ENCODE measurements at places on chromosomes 4 and X. TPM values are rescaled to one million over a fixed set of nuclear protein-coding genes. Genes with fewer than 3 reads are reported as not detected.

GRCh38 chr4:6884341-6884870 is 25.2 kb upstream of the TBC1D14 start:
- H3K36me3 ChIP-seq, result peaks cover 9% of the 10 kb centered on the region
- no peak overlapping the region for H3K4me3 ChIP-seq
- H3K27me3 ChIP-seq, result no peaks in the 10 kb centered on the region
- H3K4me1 ChIP-seq, result no peaks in the 10 kb centered on the region
- no peak for DNase-seq

The PPP4R3C gene
- not detected for total RNA-seq

DNA sequence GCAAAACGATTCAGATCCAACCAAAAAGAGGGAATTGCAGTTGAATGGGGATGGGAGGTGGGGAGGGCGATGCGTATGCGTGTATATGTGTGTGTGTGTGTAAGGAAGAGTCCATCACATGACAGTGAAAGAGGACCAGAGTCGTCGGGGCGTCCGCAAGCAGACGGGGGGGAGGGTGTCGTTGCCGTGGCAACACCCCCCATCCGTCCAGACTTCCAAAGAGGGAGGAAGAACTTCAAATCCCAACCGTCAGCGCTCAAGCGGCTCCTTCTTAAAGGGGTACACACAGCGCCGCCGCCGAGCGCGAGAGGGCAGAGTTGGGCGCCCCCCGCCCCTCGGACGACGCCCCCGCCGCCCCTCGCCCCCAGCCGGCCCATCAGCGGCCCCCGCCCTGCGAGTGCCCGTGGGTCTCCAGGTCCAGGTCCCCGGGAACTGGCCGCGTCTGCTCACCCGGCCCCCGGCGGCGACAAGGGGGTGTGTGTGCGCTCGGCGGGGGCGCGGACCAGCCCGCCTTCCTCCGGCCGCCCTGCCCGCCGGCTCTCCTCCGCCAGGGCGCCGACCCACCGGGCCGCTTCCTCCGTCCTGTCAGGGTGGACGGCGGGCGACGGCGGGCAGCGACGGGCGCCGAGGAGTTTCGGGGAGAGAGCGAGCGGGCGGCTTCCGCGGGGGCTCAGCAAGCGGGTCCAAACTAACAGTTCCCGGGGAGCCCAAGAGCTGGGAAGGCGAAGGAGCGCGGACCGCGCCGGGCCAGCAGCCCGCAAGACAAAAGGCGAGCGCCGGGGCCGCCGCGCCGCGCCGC is 685 bp downstream of the LCORL start:
- no peaks in the 10 kb centered on the region for H3K36me3 ChIP-seq
- peak; percentile 8 for DNase-seq
- H3K27me3 ChIP-seq, result no peaks in the 10 kb centered on the region
- peak overlapping the region; percentile 95 for H3K4me3 ChIP-seq
- peak overlapping the region; percentile 97 for H3K27ac ChIP-seq

DNA sequence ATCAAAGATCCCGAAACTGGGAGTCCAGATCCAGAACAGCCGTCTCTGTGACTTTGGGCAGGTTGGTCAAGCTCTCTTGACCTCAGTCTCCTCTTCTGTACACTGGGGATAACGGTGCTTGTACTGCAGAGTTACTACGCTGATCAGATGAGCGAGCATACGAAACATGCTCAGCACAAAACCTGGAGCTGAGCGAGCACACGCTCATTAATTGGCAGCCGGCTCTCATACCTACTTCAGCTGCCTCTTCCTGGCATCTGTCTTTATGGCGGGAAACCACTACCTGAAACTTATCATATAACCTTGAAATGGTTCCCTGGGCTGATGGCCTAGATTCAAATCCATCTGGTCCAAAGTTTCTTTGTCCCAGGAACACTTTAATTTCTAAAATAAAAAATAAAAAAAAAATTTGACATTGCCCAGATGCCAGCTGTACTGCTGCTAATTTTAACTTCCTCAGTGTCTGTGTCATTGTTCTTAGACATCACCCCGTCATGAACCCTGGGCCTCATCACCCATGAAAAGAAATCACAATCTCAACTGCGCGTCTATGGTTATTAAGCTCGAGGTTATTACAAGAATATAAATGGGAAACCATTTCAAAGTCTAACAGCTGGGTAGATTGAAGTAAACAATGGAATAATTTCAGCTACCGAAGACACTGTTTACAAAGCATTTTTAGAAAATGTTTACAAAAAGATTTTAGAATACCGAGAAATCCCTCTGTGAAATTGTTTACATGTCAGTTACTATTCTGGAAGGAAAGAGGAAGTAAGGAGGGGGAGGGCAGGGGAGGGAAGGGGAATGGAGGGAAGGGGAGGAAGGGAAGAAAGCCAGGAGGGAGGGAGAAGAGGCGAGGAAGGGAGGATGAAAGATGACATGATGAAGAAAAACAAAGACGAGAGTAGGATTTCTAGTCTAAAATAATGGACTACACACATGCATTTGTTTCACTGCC is 49.0 kb downstream of the CRMP1 start:
- DNase-seq, result no peak
- no peak overlapping the region for H3K4me3 ChIP-seq
- no peaks in the 10 kb centered on the region for H3K36me3 ChIP-seq
- H3K4me1 ChIP-seq, result no peaks in the 10 kb centered on the region
- H3K27ac ChIP-seq, result no peak overlapping the region
- no peaks in the 10 kb centered on the region for H3K27me3 ChIP-seq

GRCh38 chrX:131392666-131393065 is 103.6 kb upstream of the IGSF1 start:
- H3K4me3 ChIP-seq, result no peak overlapping the region
- no peaks in the 10 kb centered on the region for H3K36me3 ChIP-seq
- no peak for DNase-seq

- no peaks in the 10 kb centered on the region for H3K36me3 ChIP-seq
- peaks cover 36% of the 10 kb centered on the region for H3K4me1 ChIP-seq
- peak overlapping the region; percentile 58 for H3K4me3 ChIP-seq
- DNase-seq, result no peak
Observed at GRCh38 chr4:120065974-120066516, 603 bp downstream of the MAD2L1 start.

DNA sequence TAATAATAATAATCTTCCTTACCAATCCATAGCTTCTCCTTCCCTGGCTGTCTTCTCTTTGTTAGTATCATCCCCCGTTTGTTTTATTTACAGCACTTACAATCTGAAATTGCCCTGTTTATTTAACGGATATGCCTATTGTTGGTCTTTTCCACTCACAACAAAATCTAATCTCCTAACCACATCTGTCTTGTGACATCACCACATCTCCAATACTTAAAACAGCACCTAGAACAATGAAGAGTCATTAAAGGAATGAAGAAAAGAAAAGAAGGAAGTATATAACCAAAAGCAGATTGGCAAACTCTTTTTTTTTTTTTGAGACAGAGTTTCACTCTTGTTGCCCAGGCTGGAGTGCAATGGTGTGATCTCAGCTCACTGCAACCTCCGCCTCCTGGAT is 38.7 kb upstream of the JADE1 start:
- H3K27ac ChIP-seq, result no peak overlapping the region
- H3K27me3 ChIP-seq, result no peaks in the 10 kb centered on the region
- no peak for DNase-seq
- no peak overlapping the region for H3K4me3 ChIP-seq
- no peaks in the 10 kb centered on the region for H3K4me1 ChIP-seq
- H3K36me3 ChIP-seq, result no peaks in the 10 kb centered on the region
